ENCODE measurements at places on chromosomes 7 and 10.

GRCh38 chr7:21134631-21135030 is 293.3 kb upstream of the SP4 start:
- no peak for DNase-seq

DNA sequence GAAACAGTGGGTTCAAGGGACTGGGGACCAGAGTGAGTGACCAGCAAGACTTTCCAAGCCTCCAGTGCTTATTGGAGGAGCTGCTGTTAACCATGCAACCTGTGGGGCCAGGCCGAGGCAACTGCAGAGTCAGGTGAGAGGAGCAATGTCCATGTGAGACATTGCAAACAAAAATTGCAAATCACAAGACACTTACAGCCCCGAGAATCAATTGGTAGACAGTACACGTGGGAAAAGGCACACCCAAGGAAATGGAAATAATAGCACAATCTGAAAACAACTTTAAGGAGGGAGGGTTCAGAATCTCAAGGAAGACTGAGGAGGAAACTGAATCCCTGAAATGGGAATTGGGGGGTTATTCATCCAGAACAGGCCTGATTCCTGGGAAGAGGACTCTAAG is 72.6 kb downstream of the GLRX3 start:
- no peak for DNase-seq

GRCh38 chr10:46229144-46229563 is 57.6 kb upstream of the ANTXRL start:
- peak; percentile 17 for DNase-seq

DNA sequence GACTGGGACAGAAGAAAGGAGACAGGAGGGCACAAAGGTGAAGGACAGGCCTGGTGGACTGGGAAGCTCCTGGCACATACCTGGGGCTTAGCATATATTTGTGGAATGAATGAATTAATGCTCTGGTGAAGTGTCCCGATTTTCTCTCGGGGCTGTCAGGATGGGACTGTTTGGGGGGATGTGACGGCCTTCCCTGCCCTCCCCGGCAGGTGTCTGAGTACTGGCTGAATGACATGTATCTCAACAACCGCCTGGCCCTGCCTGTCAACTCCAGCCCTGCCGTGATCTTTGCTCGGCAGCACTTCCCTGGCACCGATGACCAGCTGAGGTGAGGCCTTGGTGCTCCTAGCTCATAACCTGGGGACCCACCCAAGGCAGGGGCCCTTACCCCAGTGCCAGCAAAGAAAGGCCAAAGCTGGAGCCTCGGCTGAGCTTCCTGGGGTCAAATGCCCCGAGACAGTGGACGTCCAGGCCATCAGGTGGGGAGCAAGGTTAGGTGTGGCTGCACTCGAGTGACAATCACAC is 6.5 kb downstream of the CHAT start:
- DNase-seq = no peak

- DNase-seq = no peak
Measured at GRCh38 chr7:37065779-37066271, 341.5 kb upstream of the AOAH start.

- no peak for DNase-seq
Measured at GRCh38 chr10:58585435-58585834, 72.8 kb downstream of the BICC1 start.

GRCh38 chr10:69960988-69961880 is 91.4 kb upstream of the MACROH2A2 start:
- DNase-seq = no peak

- no peak for DNase-seq
Measured at GRCh38 chr10:106440355-106440754, 724.2 kb downstream of the SORCS1 start.

DNA sequence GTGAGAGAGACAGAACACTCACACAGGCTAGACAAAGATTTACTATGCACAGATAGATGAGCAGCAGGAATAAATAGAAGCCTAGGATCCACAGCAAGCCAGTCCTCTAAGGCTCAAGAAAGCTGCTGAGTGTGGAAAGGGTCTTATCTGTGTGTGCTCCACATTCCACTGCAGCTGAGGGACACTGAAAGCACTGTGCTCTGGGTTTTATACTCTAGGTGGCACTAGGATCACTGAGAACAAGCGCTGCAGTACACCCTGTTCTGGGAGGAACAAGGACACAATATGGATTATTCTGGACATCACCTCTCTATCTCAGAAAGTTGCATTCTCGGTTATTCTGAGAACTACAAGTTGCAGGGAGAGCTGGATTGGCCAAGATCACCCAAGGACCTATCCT is 4.9 kb upstream of the KLHL7 start:
- no peak for DNase-seq

GRCh38 chr10:117652228-117653169 is 110.0 kb downstream of the EMX2 start:
- no peak for DNase-seq

DNA sequence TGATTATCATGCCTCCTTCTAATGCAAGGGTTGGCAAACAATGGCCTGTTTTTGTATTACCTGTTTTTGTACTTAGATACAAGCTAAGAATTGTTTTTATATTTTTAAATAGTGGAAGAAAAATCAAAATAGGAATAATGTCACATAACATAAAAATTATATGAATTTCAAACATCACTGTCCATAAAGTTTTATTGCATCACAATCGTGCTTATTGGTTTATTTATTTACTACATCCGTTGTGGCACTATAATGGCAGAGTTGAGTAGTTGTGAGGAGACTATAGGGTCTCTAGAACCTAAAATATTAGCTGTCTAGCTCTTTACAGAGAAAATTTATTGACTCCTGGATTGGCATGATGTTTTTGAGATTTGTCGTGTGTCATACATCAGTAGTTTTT is 4.1 kb downstream of the KIF20B start:
- DNase-seq = no peak

DNA sequence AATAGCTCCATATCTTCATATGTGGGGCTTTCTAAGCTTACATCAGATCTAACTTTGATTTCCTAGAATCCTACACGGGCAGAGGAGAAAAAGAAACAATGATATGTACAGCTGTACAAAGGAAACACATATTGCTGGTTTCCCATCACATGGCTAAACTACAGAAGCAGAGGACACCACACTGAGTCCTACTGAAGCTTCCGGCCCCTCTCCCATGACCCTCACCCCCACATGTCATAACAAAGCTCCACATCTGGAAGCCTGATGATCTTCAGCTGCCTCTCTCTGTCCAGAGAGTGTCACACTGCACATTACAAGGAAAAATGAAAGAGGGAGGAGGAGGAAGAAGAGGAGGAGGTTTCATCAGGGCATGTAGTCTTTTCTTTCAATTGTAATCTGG is 14.0 kb downstream of the SLC16A12 start:
- no peak for DNase-seq

GRCh38 chr10:102068216-102068615 is 3.1 kb downstream of the HPS6 start:
- no peak for DNase-seq

DNA sequence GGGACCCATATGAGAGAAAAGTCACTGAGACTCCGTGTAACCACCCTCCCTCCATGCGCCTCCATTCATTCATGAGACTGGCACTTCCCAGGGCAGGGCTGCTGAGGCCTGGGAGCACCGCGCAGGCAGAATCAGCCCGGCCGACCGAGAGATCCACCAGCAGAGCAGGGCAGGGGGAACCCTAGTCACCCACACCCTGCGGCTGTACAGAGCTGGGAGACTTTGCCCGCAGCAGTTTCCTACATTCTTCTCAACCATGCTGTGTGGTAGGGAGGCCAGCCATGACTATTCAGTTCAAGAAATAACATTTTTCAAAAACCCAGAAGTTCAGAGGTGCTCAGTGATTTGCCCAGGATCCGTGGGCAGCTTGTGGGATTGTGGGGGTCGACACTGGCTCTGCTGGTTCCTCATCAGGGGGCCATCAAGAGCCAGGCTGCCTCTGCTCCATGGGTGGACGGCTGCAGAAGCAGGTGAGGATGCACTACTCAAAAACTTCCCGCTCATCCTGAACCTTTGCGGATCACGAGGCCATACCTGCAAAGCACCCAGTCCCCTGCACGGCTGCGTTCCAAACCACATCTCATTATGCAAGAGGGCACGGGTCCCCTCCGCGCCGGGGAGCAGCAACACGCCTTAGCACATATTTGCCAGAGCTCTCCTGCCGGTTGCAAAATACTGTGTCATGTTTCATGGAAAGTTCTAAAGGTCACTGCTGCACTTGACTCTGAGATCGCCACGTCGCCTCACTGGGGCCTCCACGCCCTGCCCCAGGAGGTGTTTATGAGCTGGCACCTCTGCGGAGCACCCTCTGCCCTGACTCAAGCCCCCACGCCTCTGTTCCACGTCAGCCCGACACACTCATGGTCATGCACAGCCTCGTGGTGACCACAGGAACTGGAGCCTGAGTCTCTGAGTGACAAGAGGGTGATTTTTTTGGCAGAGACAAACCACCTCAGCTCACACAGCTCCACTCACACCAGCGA is 132.0 kb downstream of the PRKAG2 start:
- DNase-seq = no peak

DNA sequence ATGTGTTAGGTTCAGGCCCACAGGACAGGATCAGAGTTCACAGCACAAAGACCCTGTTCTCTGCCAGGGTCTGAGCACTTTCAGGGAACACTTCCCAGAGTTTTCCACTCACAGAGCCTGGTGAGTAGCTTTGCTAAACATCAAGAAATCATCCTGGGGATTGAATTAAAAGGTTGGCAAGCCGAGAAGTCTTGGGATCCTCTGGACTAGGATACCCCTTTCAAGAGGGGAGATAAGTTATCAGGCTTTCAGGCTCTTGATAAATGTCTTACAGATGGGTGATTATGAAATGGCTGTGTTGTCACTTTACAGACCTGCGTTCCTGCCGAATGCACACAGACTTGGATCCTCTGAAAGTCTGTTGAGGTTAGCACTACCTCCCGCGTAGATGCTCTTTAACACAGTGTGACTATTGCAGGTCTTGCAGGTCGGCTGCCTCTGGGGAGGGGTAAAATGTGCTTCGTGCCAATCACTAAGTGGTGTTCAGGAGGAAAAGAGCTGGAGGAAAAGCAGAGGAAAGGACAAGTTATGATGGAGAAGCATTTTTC is 473.5 kb upstream of the AKR1E2 start:
- DNase-seq = no peak

GRCh38 chr7:152862856-152863255 is 103.3 kb downstream of the ACTR3B start:
- DNase-seq = no peak

GRCh38 chr7:12993025-12993424 is 305.6 kb downstream of the ARL4A start:
- no peak for DNase-seq

DNA sequence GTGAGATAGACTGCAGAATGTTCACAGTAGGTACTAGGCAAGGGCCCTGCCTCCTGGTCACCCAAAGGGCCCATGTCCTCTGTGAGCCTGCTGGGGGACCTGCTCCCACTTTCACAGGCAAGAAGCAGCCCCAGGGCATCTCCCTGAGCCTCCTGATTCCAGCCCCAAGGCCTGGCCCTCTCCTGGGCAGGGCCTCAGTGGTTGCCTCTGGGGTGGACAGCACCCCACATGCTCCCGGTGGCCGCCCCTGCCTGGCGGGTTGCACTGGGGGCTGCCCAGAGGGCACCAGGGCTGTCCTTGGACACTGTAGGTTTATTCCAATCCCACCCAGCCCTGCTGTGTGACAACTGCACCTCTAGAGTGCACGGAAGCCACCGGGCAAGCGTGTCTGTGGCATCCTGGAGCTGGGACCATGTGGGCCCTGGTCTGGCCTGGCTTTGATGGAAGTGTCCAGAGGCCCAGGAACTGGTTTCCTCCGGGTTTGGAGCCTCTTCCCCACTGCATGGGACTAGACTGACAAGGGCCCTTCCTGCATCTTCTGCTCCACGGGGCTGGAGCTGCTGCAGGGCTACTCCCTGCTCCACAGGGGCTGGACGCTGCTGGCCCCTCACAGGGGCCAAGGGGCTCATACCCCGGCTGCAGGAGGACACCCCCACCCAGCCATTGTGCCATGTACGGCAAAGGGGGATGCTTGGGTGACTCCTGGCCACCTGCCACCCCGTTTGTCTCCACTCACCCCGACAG is 25.0 kb upstream of the SYCE1 start:
- DNase-seq = no peak

DNA sequence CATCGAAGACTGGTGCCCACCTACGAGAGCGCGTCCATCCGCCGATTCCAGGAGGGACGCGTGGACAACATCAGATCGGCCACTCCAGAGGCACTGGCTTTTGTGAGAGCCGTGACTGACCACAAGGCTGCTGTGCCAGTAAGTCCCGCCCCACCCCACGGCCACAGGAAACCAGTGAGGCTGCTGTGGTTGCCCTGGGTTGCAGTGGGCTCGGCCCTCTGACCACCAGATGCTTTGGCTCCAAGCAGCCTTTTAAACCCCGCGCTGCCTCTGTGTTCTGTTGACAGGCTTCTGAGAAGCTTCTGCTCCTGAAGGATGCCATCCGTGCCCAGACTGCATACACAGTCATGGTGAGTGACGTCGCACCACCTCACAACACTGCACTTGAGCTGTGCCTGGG is 24.4 kb upstream of the C10orf53 start:
- DNase-seq = no peak

DNA sequence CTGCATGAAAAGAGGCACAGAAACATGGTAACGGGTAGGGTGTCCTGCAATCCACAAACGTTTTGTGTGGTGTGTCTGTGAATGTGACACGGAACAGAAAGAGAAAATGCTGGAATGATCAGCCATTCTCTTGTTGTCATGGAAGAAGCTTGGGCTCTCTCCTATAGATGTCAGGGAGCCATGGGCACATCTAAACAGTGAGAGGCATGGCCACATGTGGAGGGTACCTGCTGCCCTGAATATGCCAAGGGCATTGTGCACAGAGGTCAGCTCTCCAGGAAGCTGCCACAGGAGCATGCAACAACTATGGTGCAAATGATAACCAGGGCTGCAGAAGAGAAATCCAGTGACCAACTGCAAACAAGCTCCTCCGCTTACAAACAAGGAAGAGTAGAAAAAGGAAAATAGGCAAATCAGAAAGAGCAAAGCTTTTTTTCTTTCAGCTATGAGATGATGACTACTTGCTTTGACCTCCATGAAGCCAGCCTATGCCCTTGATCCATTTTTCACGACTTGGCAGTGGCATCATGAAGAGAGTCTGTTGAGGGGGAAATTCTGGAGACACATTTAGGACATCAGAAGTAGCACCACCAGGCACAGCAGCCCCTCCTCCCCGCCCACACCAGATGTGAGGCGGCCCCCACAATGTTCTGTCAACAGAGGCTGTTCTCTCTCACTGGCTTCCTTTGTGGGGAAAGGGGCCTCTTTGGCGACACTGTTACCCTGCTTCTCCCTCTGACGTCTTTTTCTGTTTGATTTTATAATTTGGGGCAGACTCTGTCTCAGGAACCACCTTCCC is 4.8 kb upstream of the PDE1C start:
- no peak for DNase-seq

DNA sequence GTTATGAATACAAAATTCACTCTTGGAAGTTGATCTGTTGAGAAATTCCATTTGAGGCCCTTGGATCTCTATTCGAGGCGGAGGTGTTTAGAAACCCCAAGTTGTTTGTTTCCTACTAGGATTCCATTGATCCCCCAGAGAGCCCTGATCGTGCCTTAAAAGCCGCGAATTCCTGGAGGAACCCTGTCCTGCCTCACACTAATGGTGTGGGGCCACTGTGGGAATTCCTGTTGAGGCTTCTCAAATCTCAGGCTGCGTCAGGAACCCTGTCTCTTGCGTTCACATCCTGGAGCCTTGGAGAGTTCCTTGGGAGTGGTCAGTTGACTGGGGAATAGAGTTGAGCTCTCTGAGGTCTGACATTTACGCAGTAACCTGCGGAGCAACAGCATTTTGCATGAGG is 1.2 kb downstream of the CFAP69 start:
- DNase-seq = no peak

All from CD4-positive, alpha-beta T cell (primary cell).